Activated T-helper 1 cell treated with anti-CD3 and anti-CD28 coated beads, Interleukin-2, amount 50 U/mL, for 16 hours (primary cell): ENCODE measurements at places on chromosomes 4 and X.

DNA sequence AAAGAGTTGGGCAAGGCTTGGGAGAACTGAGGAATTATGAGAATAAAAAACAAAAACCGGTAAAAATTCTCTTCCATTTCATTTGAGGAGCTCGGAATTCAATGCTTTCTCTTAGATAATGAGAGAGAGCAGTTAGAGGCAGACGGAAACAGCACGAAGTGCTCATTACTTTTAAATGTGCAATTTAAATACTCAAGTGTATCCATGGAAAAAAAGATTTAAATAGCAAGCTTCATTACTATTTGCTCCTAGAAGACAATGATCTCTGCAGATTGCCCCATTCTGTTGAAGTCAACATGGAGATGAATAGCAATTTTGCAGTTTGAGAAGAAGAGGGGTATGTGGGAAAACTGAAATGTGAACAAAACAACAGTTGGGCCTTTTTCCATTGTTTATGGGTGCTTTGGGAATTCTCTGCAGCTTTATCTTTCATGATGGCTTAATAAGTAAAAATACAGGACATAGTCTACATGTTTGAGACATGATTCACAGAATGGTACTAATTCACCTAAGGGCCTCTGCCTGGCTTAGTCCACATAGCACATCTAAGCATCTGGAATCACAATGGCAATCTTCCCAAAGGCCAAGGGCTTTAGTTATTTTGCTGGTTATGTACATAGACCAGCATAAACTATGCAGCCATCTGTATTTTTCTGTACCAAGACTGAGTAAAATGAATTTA lies 512.7 kb upstream of the FAT1 start:
- DNase-seq: no peak

DNA sequence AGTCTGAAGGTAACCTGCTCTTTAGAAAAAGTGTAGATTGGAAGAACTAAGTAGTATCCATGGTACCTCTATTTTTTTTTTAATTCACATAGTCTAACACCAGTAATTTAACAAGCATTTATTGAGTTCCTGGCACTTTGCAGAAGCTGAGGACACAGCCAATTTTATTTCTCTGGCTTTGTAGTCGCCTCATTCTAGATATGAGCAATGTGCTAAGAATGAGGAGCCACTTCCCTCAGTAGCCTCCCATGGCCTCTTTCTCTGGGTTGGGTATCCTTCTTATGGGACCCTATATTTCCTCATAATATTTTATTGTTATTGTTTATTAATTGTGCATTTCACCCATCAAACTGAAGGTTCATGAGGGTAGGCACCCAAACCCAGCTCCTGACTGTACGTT lies 67.6 kb downstream of the ENPEP start:
- DNase-seq: no peak

DNA sequence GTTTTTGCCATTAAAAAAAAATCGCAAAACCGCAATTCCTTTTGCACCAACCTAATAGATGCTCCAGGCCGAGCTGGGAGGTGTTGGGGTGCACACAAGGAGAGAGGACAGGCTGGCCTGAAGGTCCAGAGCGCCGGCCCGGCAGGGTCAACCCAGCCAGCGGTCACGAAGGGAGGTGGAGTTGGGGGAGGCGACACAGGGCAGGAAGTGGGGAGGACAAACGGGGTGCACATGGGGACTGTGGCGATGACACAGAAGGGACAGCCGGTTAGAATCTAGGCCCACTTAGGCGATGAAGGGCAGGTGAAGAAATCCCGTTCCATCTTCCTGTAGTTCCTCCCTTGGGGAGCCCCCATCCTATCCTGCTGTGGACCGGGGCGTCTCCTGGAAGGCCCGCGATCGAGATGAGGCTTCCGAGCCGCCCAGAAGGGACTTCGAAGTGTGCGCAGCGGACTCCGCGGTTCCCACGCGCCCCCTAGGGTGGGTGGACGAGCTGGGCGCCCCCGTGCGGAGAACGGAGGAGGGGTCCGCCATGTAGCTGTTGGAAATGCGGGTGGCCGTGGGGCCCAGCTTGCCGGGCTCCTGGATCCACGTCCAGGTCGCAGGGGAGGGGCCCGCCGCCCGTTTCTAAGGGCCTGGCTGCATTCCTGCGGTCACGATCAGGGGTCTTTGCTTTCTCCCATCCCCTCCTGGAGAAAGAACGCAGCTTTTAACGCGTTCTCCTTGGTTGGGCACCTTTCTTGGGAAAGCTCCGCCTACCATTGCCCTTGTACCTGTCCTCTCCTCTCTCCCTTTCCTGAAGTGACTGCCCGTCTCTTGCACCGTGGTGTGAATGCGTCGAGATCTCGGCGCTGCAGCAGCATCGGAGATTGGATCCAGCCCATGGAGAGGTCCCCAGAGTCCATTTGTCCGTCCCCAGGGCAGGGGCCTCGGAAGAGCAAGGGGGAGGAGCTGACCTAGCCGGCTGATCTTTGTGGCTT lies 17.0 kb upstream of the HPF1 start:
- DNase-seq: peak; percentile 11

GRCh38 chr4:142211444-142211843 lies 575.1 kb downstream of the IL15 start:
- no peak for DNase-seq

- DNase-seq: no peak
These were observed 51.7 kb upstream of the CHRDL1 start for GRCh38 chrX:110847334-110847733.

GRCh38 chr4:108171339-108172230 lies 2.9 kb upstream of the LEF1 start:
- DNase-seq: peak; percentile 30

DNA sequence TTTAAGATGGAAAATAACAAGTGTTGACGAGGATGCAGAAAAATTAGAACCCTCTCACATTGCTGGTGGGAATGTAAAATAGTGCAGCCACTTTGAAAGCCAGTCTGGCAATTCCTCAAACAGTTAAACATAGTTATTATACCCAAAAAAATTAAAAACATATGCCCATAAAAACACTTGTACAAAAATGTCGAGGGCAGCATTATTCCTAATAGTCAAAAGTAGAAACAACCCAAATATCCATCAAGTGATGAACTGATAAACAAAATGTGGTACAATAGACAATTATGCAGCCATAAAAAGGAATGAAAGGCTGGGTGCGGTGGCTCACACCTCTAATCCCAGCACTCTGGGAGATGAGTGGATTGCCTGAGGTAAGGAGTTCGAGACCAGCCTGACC lies 6.3 kb downstream of the IDS start:
- no peak for DNase-seq

GRCh38 chr4:3115637-3116270 lies 41.3 kb downstream of the HTT start:
- no peak for DNase-seq

DNA sequence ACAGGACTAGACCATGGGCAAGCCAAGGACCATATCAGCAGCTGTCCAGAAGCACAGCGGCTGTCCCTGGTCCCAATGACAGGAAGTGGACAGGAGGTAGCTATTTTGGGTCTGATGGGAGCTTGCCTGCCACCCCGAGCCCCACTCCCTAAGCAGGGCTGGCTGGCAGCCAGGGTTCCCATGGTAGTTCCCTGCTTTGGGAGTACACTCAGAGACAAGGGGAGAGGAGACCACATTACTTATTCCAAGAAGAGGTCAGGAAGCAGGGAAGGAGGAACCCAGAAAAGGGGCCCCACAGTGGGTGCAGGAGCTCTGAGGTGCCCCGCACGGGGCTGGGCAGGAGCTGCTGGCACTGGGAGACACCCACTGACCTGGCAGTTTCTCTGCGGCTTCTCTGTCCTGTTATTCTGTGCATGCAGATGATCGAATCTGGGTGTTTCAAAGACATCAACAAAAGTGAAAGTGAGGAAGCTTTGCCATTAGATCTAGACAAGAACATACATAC lies 36.3 kb downstream of the HTT-AS start:
- no peak for DNase-seq

DNA sequence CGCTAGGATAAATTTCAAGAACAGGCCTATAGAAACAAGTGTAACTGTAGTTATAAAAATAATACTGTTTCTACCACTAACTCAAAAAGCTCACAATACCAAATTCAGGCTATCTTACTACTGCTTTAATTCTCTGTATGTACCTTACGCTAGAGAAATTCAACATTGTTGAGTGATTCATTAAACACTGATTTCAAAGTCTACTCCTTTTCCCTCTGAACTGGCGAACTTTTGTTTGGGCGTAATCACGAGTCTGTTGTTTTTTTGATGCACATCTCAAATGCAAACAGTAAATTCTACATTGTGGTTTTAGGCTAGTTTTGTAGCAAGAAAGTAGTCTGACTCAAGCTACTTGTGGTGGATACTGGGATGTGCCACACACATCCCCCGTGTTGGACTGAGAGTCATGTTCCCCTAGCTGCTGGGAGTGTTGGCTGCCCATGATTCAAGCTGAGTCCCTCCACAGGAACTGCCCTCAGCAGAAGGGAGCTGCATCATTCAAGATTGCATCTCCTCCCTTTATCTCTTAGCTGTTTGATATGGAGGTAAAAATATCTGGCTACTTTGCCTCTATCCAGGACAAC lies 406.1 kb downstream of the RAPGEF2 start:
- DNase-seq: no peak

DNA sequence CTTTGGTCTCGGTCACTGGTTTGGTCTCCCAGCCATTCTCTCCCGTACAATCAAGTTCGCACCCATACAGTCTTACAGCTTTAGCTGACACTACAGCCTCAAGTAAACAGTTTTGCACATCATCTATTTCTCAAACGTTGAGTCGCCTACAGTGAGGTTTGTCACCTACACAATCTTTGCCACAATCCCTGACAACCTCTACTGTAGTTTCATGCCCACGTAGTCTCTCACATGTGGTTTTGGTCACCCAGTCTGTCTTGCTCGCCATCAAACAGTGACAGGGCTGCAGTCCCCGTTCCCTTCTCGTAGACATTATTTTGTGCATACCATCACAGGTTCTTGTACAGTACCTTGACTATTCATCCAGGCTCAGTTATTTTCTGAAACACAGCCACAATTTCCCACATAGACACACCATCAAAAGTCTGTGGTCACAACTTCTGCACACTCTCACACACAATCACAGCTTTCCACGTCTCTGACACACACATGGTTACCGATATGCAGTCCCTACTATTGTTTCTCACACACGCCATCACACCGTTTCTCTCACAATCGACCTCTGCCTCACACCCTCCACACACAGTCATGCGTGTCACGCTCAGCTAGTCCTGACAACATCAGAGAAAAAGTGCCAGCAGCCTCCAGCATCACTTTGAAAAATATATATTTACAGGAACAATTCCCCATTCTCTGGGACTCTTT lies 5.3 kb upstream of the CFP start:
- DNase-seq: no peak
